ENCODE measurements at places on chromosomes 3 and 15.

- DNase-seq = no peak
These were observed 203.3 kb downstream of the GBE1 start for GRCh38 chr3:81558106-81558505.

DNA sequence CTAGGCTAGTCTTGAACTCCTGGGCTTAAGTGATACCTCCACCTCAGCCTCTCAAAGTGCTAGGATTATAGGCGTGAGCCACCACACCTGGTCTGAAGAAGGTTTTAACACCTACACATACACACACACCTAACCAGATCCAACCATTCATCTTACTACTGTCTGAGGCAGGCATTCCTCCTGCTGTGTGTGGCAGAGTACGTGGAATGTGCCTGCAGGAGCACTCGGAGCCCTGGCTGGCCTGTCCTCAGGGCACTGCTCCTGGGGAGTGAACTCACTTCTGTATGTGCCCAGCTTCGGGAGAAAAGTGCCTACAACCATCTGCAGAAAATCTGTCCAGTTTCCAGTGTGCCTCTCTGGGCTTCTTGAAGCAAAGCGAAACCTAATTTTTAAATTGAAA, 58.2 kb upstream of the LIMD1 start:
- no peak for DNase-seq

DNA sequence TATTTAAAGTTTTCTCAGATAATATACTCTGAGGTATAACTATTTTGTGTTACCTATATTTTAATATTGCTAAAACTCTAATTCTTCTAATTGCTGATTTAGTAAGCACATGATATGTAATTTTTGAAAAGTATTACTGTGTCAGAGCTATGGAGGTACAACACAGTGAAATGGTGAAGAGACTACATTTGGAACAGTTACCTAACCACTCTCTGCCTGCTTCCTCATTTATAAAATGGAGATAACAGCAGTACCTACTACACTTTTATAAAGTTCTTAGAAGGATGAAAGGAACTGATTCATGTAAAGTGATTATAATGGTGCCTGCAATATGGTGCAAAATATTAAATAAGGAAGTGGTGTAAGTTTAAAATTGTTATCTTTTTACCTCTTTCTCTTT, 16.3 kb upstream of the NEK10 start:
- DNase-seq = no peak

- DNase-seq = no peak
These were observed 5.9 kb upstream of the NMD3 start for GRCh38 chr3:161215185-161215584.

- no peak for DNase-seq
These were observed 145.8 kb downstream of the TPRA1 start for GRCh38 chr3:127444761-127445160.

DNA sequence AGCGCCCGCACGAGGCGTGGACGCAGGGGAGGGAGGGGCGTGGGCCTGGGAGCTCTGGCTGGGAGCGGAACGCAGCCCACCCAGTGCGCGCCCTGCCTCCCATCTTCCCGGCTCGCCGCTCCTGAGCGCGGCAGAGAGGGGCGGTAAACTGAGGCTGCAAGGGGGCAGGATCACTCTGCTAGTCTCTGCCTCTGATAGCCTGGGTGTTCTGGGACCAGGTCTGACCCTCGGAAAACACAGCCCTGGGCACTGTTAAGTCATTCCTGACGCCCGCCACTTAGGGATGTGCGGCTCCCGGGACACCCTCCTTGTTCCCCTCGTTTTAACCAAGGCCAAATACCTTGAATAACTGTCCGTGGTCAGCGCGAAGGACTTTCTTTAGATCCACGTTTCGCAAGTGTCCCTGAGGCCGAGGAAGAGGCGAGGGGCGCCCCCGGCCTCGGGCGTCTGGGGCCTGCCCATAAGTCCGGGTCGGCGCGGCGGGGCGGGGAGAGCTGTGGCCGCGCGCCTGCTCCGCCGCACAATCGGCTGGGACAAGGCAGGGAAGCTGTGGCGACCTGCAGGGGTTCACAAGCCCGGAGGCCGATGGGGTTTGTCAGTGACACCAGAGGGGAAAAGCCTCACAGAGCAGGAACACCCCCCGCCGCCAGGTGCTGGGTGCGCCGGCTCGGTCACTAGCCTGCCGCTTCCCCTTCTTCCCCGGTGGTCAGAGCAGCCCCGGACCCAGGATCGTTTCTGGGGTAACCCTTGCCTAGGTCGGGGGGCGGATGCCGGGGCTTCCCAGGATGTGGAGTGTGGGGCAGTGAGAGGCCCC, 1.5 kb downstream of the ITPKA start:
- no peak for DNase-seq

- DNase-seq = no peak
These were observed 9.2 kb downstream of the TBC1D5 start for GRCh38 chr3:17733215-17733614.

DNA sequence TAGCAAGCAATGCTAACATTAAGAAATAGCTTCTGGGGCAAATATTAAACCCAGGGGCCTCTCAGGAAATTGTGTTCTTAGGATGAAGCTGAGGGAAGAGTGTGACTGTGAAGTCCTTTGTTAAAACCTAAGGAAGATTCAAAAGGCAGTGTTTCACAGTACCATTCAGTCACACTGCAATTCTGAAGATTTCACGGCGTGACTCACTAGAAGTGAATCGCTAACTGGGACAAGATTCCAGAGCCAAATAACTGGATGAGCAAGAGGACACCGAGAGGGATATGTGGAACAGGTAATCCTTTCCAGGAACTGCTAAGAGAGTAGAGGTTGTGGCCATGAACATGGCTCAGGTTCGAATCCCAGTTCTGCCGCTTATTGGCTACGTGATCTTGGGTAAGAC, 61.8 kb upstream of the SMAD3 start:
- no peak for DNase-seq

GRCh38 chr15:58203537-58203936, 65.4 kb downstream of the AQP9 start:
- no peak for DNase-seq

GRCh38 chr3:46909535-46910161, 32.1 kb downstream of the PTH1R start:
- DNase-seq = no peak

GRCh38 chr3:33775363-33775762, 23.1 kb upstream of the PDCD6IP start:
- no peak for DNase-seq

GRCh38 chr3:16743276-16743675, 138.1 kb upstream of the DAZL start:
- no peak for DNase-seq

- DNase-seq = no peak
These were observed 169.0 kb upstream of the IL12A start for GRCh38 chr3:159819676-159820075.

DNA sequence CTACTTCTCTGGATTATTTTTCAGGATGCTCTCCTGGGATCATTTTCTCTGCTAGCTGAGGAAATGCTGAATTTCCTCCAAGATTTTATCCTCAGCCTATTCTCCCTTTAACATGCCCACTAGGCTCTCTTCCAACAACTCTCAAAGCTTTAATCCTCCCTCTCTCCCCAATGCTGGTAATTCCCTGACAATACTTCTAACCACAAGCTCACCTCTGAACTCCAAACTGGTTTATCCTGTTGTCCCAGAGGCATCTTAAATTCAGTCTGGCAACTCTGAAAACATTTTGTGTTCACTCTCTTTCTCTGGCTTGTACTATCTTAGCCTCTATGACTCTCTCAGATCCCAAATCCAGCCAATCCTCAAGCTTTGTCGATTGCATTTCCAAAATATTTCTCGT, 490.3 kb downstream of the MECOM start:
- DNase-seq = no peak

- no peak for DNase-seq
These were observed 60.9 kb upstream of the ITGA11 start for GRCh38 chr15:68492855-68493254.

DNA sequence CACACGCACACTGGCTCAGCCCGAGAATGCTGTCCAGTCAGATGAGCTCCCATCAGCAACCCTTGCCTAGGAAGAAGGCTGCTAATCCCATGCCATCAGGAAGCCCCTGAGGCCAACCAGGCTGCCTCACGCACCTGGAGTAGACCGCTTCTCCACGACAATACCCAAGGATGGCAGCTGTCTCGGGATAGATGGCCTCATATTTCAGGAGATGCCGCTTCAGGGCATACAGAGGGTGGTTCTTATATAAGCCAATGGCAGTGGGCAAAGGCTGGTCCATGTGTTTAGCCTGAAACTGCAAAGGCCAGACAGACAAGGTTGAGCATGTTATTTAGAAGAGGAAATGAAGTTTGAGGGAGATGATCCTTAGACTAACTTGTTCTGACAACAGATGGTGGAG, 22.2 kb downstream of the XPC start:
- DNase-seq = no peak

DNA sequence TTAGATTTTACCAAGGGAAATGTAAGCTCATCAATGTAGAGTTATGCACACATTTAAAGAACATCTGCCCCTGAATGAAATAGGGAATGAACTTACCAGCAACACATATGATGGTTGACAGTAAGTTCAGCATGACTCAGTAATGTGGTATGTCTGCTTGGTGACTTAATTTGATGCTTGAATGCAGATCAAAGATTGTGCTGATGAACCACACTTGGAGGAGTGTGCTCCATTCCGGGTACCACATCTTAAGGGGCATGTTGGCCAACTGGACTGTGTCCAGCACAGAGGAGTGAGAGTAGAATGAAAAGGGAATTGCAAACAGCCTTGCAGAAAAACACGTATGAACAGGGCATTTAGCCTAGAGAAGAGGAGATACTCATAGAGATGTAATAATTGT, 171.0 kb upstream of the RARB start:
- no peak for DNase-seq

- no peak for DNase-seq
These were observed 30.3 kb upstream of the ARRDC4 start for GRCh38 chr15:97930230-97930629.

- no peak for DNase-seq
These were observed 36.0 kb downstream of the MORC1 start for GRCh38 chr3:109081746-109082510.

DNA sequence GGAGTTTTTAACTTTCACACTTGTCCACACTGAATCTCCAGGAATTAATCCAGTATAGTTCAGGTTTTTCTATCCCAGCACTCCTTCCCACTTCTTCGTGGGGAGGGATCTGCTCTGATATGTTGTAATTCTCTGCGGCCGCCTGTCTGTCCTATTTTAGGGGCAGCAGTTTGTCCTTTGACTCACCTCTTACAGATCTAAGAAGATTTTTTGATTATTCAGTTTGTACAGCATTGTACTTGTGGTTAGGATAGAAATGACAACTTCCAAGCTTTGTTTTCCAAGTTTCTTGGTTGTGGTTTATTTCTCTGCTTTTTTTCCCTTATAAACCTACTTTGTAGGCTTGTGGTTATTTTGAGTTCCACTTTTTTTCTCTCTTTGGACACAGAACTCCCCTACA, 601.7 kb downstream of the SI start:
- DNase-seq = no peak

DNA sequence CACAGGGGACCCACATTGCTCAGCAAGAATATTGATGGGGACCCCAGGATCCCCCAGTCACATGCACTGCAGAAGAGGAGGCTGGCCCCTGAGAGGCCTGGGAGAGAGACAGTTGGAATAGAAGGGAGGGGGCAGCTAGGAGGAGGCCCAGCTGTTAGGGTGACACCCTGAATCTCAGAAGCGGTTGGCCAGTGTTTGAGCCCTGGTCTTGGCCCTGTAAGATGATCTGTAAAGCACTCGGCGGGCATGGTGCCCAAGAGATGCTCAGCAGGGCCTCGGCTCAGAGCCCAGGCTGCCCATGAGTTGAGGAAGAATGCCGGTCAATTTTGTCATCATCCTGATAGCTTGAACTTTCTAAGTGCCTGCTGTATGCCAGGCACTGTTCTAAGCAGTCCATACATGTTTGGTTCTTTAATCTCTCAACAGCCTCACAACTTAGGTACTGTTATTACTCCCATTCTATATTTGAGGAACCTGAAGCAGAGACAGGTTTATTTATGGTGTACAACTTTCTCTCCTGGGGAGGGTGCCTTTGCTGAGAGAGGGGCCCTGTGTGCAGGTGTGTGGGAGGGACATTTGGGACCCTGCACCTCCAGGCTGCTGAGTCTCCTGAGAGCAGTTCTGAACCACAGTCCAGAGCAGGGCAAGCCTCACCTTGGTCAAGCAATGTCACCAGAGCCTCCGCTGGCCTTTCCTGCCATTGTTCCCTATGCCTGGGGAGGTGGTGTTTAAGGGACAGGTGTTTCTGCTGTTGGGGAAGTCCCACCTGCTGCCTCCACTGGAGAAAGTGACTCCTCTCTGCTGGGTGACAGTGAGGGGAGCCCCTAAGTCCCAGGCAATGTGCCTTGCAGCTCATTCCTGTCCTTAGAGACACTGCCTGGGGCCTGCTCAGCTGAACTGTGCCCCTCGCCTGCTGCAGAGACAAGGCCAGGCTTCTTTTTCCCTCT, 26.0 kb downstream of the SLC6A6 start:
- DNase-seq = no peak

- DNase-seq = no peak
These were observed 84.5 kb upstream of the ATP10A start for GRCh38 chr15:25947323-25948314.

DNA sequence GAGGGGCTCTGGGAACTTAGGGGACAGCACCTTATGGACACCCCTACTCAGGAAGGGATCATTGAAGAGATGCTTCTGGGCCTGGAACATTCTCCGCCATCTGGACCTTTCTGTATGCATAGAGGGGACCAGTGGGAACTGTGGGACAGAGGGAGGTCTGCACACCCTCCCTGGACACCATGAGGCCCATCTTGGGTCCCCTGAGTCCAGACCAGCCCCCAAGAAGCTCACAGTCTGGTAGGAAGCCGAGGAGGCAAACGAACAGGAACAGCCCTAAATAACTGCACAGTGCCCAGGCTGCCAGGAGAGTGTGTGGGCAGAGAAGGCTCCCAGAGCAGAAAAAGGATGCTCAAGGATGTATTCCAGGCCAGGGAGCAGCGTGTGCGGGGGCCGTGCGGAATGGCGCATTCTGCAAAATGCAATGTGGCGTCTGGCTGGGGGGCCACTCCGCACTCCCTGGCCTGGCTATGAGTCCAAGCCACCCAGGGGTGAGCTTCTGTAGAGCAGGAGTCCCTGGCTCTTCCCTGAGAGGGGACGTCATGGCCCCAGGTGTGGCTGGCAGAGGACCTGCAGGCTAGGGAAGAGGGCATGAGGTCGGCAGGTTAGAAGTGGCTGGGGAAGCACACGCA, 24.5 kb upstream of the KLF13 start:
- DNase-seq = no peak

- DNase-seq = no peak
These were observed 49.8 kb downstream of the ST3GAL6 start for GRCh38 chr3:98812851-98813374.

GRCh38 chr15:94412979-94413746, 181.8 kb downstream of the MCTP2 start:
- DNase-seq = no peak

- DNase-seq = no peak
These were observed 139.4 kb upstream of the PFN2 start for GRCh38 chr3:150110097-150110496.

GRCh38 chr15:82298032-82298431, 35.4 kb downstream of the SAXO2 start:
- DNase-seq = no peak

- DNase-seq = no peak
These were observed 167.6 kb upstream of the ST8SIA2 start for GRCh38 chr15:92226020-92226612.

- DNase-seq = no peak
These were observed 51.7 kb upstream of the SLC4A7 start for GRCh38 chr3:27535809-27536392.

- DNase-seq = no peak
These were observed 39.3 kb upstream of the PTPRG start for GRCh38 chr3:61522060-61522459.

- DNase-seq = no peak
These were observed 56.1 kb downstream of the CRTC3 start for GRCh38 chr15:90585863-90586262.

GRCh38 chr3:101677436-101678286, 729 bp upstream of the ZBTB11 start:
- DNase-seq = no peak
